ENCODE measurements at places on chromosomes 6 and 20.

- no peak for DNase-seq
Measured at GRCh38 chr6:2117447-2117846, 128.0 kb downstream of the GMDS start.

GRCh38 chr6:143490244-143490643 is 21.3 kb downstream of the FUCA2 start:
- no peak for DNase-seq

GRCh38 chr6:118548136-118548535 is at the start of gene PLN:
Gene PLN (plus strand): TSS chr6:118548296. CDS start chr6:118558922, 10,626 bp downstream.
- DNase-seq = no peak

- DNase-seq = no peak
Measured at GRCh38 chr6:2973676-2974075, 2.3 kb upstream of the SERPINB6 start.

DNA sequence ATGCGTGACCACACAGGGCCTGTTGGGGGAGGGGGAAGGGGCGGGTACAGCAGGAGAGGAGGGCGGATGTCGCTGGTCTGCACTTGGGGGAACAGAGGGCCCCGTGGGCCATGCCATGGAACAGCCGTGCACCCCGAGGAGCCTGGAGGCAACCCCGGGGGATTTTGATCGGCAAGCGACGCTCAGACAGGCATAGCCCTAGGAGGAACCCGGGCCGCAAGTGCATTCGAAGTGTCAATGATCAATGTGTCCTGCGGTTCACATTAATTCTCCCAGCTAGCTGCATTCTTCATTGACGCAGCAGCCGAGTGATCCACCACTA is 772.8 kb upstream of the DEFB115 start:
- no peak for DNase-seq

DNA sequence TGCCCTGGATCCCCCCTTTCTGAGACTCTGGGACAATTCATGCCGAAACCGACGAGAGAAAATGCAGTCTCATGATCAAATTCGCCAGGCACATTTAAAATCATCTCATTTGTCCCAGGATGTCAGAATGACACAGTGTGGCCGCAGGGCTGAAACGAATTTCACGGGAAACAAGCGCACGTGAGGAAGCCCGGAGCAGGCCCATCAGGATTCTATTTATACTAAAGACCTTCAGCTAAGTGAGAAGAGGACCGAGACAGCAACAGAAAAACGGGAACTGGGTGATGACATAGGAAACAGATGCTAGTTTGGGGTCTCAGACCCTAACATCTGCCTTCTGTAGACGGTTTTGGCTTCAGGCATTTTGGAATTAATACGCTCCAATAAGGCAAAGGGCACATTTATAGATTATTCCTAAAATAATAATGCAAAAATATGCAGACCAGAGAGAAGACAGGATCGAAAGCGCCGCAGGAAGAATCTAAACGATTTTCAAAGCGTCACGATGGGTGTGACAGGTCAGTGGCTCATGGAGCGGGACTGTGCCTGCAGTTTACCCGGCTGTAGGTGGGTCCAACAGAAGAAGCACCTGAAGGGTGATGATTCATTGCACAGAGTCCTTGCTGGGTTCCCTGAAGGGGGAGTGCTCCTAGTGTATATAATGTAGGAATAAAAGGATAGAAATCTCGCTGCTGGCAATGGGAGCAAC is 80.8 kb upstream of the MPC1 start:
- DNase-seq = no peak

DNA sequence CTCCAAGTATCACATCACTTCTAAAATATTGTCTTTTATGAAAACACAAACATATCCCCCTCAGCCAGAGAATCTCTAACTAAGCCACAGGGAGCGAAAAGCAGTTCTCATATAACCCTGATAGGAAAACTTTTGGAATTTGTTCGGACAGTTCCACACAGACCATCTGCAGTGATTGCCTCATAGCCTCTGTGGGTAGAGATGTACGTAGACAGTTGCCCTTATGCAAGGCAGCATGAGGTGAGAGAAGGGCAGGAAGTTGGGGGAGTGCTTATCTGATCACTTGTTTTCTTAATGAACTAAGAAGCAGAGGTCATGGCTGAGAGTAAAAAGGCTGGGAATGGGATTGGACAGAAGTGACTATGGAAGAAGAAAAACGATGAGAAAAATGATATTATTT is 39.6 kb downstream of the SLC23A2 start:
- no peak for DNase-seq

DNA sequence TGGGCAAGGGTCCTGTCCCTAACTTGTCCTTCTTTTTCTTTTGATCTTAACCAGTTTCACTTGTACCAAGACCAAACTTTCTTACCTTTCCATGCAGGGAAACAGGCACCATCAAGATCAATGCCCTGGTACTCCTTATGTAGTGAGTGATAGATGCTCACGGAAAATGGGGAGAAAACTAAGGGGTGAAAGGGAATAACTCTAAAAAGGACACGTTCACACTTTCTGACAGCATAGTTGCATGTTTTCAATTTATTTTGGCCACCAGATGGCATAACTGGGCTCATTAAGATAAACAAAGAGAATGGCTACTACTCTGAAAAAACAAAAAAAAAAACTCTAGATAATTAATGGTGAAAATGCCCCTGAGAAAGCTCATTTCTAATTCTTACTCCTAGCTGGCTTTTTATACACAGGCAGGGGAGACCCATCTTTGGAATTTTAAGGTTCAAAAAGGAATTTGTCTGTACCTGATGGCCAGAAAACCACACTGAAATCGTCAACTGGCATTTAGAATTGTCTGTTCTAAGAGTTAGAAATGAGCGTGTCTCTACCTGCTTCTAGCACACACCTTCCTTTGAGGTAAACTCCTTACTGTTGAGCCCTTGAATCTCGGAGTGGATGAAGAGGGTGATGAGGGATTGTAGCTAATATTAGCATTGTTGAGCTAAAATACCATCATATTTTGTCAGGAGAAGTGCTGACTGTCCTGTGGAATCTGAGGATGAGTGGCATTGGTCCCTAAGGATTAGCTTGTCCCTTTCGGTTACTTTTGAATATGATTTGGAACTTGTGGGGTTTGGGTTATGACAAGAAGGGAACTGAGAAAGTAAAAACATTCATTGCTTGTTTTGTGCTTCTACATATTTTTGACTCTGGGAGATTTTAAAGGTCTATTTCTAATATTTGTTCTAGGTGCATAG is 62.2 kb upstream of the DDR1 start:
- DNase-seq = no peak

DNA sequence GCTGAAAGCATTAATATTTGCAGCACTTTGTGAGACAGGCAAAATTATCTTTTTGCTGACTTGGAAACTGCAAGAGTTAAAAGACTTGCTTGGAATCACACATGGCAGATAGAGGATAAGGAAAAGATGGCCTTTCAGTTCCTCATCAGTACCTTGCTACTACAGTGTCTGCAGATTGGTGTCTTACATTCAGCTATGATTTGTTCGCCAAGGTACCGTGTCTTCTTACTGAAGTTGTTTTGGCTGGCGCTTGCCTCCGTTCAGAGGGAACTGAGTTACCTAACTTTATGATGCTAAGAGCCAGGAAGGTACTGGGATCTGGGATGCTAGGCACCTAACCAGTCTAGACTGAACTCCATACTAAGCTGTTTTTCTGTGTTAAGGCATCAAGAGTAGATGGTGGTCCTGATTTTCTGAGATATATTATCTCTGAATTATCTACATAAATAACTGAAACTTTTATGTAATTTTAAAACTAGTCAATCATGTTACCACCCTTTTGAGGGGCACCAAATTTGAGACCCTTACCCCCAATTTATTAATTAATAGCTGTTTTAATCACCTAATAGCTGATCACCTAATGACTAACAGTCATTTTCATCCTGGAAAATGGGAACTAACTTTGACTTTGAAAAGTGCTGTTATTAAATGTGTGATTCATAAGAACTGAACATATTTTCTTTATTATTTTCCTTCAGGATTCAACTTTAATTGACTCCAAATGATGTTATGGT is 2.5 kb downstream of the WTAP start:
- no peak for DNase-seq

GRCh38 chr6:53432318-53433161 is 83.8 kb upstream of the ELOVL5 start:
- no peak for DNase-seq
